ENCODE measurements at places on chromosomes 4 and X.

DNA sequence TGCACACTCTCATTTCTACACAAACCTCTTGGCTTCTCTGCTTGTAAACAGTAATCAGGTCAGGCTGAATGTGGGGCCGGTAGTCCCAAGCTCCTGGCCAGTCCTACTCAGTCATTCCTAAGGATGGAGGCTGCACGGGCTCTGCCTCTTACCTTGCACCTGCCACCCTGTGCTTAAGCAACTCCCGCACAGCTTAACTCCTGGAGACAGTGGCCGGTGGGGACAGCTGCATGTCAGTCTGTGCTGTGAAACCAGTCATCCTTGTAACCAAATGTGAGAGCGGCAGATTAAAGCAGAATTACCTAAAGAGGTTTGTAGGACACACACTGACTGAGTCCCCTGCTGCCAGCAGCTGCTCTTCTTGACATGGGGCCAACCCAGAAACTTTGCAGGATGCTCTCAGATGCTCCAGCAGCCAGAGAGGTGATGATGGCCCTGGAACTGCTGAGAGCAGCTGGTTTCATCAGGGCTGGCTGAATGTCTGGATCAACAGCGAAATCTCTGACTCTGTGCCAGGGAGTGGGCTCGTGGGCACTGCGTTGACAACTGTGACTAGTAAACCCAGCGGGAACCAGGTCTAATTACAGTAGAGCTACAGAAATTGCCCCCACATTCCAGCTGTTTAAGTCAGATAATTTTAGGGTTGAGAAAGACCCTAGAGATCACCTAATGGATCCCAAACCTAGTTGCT, 123.7 kb downstream of the ANAPC4 start:
- DNase-seq, result no peak

DNA sequence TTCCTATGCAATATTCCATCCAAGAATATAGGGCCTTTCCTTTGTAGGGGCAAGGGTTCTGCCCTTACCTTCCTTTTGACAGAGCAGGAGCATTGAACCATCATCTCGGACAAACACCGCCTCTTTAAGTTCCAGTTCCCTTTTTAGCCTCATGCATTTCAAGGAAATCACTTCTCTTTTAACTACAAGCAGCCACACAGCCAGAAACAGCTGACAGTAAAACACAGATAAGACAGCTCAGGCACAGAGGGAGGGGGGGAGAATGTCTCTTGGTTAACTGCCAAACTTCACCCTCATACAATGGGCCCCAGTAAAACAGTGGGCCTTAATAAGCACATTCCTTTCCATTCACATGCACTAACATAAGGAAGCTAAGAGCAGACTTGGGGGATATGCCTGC, 648.3 kb downstream of the GABRG1 start:
- no peak for DNase-seq

DNA sequence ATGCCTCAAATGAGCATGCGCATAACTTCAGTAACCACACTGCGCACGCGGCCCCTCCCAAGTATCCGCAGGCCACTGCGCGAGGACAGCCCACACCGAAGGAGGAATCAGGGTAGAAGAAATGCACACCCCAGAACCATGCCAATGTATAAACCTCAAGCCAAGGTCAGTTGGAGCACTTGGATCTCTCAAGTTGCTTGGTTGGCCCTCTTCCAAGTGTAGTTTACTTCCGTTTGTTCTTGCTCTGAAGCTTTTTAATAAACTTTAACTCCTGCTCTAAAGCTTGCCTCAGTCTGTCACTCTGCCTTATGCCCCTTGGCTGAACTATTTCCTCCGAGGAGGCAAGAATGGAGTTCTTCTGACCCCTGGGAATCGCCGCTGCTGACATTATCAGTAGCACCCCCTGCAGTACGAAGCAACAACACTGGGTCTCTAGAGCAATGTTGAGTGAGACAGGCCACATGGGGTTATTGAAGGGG, 22.0 kb upstream of the SPINK2 start:
- no peak for DNase-seq

- peak; percentile 32 for DNase-seq
These were observed 31.2 kb upstream of the MCF2 start for GRCh38 chrX:139739138-139739537.

GRCh38 chr4:110472583-110473329, 3.2 kb upstream of the ENPEP start:
- DNase-seq, result no peak

DNA sequence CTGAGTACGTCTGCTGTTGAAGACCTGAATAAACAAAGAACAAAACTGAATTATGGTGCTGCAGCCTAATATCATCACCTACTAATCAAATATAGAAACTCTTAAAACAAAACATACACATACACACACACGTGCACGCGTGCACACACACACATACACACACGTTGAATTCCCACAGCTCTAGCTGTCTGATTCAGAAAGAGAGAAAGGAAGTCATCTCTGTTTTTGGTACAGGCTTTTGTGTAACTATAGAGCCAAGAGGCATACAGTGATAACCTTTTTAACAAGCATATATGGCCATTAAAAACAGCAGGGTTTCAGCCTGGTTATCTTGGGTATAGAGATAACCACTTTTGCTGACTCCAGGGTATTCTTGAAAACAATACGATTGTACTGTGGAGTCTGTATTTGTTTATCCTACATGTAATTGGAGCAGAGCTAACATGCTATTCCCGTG, 823.2 kb downstream of the CCSER1 start:
- DNase-seq, result no peak

GRCh38 chr4:26093551-26093950, 179.5 kb downstream of the SMIM20 start:
- peak; percentile 37 for DNase-seq

DNA sequence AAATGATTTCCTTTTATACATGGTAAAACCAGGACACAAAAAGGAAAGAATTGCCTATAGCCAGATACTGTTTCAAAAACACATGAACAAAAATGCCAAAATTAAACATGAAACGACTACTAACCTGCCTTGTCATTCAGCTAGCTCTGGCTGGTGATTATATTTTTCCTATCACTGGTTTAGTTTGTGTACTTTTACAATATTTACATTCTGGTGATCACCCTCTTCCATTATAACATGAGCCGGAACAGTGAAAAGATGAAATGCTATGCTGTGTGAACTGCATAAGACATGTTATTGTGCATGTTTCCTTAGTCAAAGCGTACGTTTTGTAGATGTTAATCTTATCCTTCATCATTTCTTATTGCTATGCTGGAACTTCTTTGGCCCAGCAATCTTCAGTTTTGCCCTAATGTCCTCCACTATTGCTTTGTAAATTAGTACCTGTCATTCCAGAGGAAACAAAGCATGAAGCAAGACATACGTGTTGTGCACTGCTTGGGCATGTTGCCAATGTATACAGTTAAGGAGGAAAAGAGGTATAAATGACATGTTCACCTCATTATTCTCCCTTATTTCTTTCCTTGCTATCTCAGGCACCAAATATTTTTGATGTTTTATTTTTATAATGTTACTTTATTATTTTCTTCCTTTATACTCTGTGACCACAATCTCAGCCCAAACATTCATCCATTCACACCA, 386.3 kb downstream of the ARHGAP24 start:
- no peak for DNase-seq

DNA sequence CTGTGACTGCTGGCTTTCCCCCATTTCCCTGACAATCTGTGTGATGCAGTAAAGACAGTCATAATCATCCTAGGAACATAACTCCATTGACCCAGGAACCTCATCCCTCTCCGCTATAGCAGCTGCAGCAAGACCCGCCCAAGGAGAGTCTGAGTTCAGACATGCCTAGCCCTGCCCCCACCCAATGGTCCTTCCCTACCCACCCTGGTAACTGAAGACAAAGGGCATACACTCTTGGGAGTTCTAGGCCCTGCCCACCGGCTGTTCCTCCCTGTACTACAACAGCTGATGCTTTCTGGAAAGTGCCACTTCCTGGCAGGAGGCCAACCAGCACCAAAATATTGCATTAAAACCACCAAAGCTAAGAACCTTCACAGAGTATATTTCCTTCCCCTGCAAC, 1035.6 kb downstream of the C4orf33 start:
- DNase-seq, result no peak

GRCh38 chrX:69025802-69026301, 139.4 kb downstream of the PJA1 start:
- no peak for DNase-seq
